ENCODE measurements at places on chromosomes 1 and 21. TPM values are rescaled to one million over a fixed set of nuclear protein-coding genes. Genes with fewer than 3 reads are reported as not detected.

The OR2AK2 gene
- 0.39 TPM for total RNA-seq

The NPHS2 gene
- not detected for total RNA-seq

DNA sequence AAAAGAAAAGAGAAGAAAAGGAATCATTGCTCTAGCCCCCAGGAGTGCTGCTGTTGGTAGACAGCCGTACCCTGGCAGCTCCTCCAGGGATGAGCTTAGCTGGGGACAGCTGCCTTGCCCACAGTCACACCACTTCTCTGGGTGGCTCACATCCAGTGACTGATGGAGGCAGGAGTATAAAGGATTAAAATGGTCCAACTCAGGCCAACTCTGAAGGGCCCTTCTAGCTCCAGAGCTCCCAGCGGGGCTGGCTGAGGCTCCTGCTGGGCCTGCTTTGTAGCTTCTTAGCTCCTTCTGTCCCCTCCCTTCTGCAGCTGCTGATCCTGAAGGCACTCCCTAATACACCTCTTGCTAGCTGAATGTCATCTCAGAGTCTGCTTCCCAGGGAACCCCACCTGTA lies 4.4 kb downstream of the CITED4 start:
- no peak for DNase-seq

DNA sequence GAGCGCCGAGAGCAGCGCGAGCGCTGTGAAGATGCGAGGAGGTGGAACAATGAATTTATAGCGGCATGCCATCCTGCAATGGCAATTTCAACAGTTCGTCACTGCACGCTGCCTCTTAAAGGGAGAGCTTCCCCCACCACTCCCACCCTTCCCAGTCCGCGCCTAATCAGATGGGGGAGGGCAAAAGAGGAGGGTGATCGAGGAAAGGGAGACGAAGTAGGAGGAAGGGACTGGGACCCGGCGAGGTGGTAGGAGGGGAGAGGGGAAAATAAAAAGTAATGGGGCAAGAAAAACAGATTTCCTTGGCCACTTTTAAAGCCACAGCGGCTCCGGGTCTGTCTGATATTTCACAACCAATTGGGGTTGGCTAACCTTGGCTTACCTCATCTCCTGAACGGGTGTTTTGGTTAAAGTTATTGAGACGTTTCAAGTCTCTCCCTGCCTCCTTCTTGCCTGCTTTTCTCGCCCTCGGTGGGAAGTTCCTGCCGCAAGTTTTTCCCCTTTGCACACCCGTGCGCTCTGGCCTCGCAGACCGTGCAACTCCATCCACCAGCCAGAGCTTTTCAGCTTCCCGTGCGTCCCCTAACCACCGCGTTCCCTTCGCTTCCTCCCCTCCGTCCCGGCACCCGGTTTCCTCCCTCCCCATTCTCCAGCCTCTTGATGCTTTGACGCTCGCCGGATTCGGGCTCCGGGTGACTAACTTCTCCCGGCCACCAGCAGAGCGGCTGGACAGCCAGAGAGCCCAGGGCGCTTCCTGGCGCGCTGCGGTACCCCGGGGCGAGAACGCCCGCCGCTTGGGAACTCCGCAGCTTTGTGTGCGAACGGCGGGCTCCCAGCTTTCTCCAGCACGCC lies at the start of gene ADAMTS5:
ADAMTS5 (minus strand) TSS at position 27 of the 852 bp plus-strand sequence. CDS start 697 bp downstream, outside the sequence.
- DNase-seq, result no peak

GRCh38 chr21:44730951-44731579 lies 19.7 kb upstream of the TSPEAR start:
- no peak for DNase-seq

GRCh38 chr1:215793180-215793579 lies 226.1 kb downstream of the KCTD3 start:
- no peak for DNase-seq
